ENCODE measurements at places on chromosomes 3 and 15. TPM values are rescaled to one million over a fixed set of nuclear protein-coding genes. Genes with fewer than 3 reads are reported as not detected.

Gene ADAM10
- total RNA-seq: 107 TPM

DNA sequence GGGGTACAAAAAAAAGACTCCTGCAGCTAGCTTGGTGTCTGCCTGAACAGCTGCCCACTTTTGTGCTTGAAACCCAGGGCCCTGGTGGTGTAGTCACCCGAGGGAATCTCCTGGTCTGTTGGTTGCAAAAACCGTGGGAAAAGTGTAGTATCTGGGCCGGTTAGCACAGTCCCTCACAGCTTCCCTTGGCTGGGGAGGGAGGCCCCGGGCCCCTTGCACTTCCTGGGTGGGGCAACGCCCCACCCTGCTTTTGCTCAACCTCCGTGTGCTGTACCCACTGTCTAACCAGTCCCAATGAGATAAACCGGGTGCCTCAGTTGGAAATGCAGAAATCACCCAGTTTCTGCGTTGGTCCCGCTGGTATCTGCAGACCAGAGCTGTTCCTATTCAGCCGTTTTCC is 211.7 kb upstream of the ZPLD1 start:
- H3K27me3 ChIP-seq: peaks cover 6% of the 10 kb centered on the region
- DNase-seq: no peak
- no peak overlapping the region for H3K4me3 ChIP-seq
- no peak overlapping the region for H3K27ac ChIP-seq
- H3K36me3 ChIP-seq: no peaks in the 10 kb centered on the region

GRCh38 chr3:58880182-58880581 is 169.6 kb downstream of the CFAP20DC start:
- no peak overlapping the region for H3K27ac ChIP-seq
- no peaks in the 10 kb centered on the region for H3K27me3 ChIP-seq
- no peak overlapping the region for H3K4me3 ChIP-seq

Gene SYNPR
- not detected for total RNA-seq

GRCh38 chr15:47688573-47689086 is 28.7 kb upstream of the SEMA6D start:
- no peak overlapping the region for H3K27ac ChIP-seq
- H3K27me3 ChIP-seq: no peaks in the 10 kb centered on the region
- H3K4me3 ChIP-seq: no peak overlapping the region
- H3K4me1 ChIP-seq: no peaks in the 10 kb centered on the region
- no peaks in the 10 kb centered on the region for H3K36me3 ChIP-seq

Gene DUOX1
- 0.33 TPM for total RNA-seq

DNA sequence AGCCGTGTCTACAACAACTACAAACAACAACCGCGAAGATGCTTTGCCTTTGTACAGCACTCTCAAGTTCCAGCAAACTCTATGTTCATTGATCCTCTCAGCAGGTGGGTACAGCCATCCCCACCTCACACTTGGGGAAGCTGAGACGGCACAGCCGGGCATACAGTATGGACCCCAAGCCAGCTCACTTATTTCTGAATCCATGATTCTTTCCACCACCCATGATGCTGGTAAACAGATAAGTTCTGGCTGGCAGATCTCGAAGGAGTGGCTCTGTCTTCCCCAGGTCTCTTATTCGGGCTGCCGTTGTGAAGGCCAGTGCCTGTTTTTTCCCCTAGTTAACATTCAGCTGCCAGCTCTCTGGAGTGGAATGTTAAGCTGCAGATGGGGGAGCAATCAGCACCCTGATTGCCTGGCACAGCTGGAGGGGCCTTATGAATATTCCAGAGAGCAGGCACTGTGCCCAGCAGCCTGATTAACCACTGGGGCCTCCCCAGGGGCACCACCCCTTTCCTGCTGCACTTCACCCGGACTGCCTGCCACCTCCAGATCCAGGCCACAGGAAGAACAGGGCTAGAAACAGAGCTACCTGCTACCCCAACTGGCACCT is 73.2 kb downstream of the CORO2B start:
- no peaks in the 10 kb centered on the region for H3K27me3 ChIP-seq
- H3K4me3 ChIP-seq: no peak overlapping the region
- H3K4me1 ChIP-seq: no peaks in the 10 kb centered on the region
- no peaks in the 10 kb centered on the region for H3K36me3 ChIP-seq

Gene MINAR1
- total RNA-seq: 0.47 TPM

Gene ZNF502
- 1.9 TPM for total RNA-seq

DNA sequence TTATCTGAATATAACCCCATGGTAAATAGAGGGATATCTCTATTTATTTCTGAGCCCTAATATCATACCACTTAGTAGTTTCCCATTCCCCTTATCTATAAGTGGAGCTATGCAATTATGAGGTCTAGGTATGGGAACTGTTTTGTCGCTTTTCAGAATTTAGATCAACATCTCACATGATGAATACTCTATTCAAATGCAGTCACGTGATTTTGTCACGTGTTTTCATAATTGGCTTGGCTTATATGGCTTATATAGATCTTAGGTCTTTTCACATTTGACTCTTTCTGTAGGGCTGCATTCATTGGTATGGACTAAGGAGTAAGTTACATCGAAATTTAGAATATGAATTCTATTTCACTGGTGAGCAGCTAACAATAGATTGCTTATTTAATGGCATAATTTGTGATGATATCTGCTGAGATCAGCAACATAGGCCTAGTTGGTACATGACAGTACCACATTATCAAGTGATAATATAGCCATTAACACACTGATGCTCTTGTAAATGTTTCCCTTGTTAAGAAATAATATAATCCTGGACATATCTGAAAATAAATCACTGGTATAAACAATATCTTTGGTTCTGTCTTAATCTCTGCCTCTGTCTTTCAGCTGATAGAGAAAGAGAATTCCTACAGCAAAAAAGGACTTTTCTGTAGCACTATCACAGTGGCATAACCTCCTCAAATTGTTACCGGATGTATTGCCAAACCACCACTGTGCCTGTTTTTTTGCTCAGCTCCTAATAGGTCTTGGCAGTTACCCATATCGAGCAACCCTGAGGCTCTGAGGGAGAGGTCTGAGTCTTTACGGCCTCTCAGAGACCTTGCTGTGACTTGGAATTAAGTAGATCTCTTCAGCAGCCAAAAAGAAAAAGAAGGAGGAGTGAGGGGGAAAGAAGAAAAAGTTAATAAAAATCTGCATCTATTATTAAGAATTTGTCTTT is 357.1 kb downstream of the ZPLD1 start:
- no peak for DNase-seq
- H3K36me3 ChIP-seq: no peaks in the 10 kb centered on the region
- no peak overlapping the region for H3K27ac ChIP-seq
- H3K4me1 ChIP-seq: no peaks in the 10 kb centered on the region

Gene GUCA1C
- not detected for total RNA-seq

DNA sequence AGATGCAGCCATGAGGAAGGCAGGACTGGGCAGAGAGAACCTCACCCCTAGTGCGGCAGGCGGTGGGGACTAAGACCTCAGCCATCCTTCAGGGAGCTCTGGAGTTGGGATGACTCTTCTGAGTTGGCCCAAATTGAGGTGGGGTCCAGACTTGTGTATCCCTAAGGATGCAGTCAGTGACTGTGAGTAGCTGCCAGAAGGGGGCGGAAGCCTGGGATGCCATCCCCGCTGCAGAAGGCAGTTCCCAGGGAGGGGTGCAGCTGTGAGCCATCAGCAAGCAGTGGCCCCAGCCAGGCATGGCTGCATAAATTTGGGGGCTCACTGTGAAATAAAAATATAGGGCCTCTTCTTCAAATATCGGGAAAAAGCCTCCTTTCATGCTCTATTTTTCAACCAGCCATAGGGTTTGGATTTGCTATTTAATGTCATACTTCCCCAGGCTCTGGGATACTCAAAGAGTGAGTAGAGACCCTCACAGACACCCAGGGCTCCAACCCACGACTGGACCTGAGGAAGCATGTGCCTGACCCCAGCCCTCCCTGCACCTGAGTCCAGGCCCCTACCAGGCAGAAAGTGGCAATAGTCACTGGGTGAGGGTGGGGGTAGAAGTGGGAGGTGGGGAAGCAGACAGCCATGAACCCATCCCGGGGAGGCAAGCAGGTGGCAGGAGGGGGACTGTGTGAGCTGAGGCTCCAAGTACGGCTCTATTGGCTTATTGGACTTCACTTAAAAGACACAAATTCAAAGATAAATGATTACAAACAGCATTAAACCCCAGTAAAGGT is 30.5 kb downstream of the GRK7 start:
- no peak overlapping the region for H3K4me3 ChIP-seq
- peaks cover 28% of the 10 kb centered on the region for H3K4me1 ChIP-seq
- H3K36me3 ChIP-seq: no peaks in the 10 kb centered on the region
- no peaks in the 10 kb centered on the region for H3K27me3 ChIP-seq
- DNase-seq: no peak

GRCh38 chr15:69104050-69104750 is 56.2 kb upstream of the GLCE start:
- H3K36me3 ChIP-seq: no peaks in the 10 kb centered on the region
- DNase-seq: no peak
- H3K27ac ChIP-seq: no peak overlapping the region
- peaks cover 20% of the 10 kb centered on the region for H3K4me1 ChIP-seq

GRCh38 chr15:37111427-37111717 is 11.0 kb upstream of the MEIS2 start:
- peaks cover 12% of the 10 kb centered on the region for H3K4me1 ChIP-seq
- no peak overlapping the region for H3K4me3 ChIP-seq
- H3K36me3 ChIP-seq: no peaks in the 10 kb centered on the region
- DNase-seq: no peak
- peaks cover 12% of the 10 kb centered on the region for H3K27me3 ChIP-seq

Gene MOBP
- total RNA-seq: not detected

- H3K36me3 ChIP-seq: no peaks in the 10 kb centered on the region
- no peak overlapping the region for H3K4me3 ChIP-seq
- no peak for DNase-seq
- H3K27ac ChIP-seq: no peak overlapping the region
- H3K27me3 ChIP-seq: no peaks in the 10 kb centered on the region
These were observed 134.0 kb downstream of the CHL1 start for GRCh38 chr3:330494-331115.

DNA sequence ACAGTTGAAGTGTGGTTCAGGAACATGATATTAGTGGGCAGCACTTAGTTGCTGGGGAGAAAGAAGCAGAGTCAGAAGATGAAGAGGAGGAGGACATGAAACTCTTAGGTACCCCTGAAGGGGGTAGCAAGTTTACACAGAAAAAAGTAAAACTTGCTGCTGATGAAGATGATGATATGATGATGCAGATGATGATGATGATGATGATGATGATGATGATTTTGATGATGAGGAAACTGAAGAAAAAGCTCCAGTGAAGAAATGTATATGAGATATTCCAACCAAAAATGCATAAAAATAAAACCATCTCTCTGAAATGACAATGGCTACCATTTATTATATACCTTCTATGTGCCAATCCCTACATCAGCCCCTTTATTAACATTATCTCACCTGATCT is 39.9 kb upstream of the SOX14 start:
- H3K4me3 ChIP-seq: no peak overlapping the region
- no peaks in the 10 kb centered on the region for H3K4me1 ChIP-seq

- H3K36me3 ChIP-seq: no peaks in the 10 kb centered on the region
- no peak overlapping the region for H3K27ac ChIP-seq
- no peaks in the 10 kb centered on the region for H3K27me3 ChIP-seq
- no peaks in the 10 kb centered on the region for H3K4me1 ChIP-seq
- no peak overlapping the region for H3K4me3 ChIP-seq
- DNase-seq: no peak
These were observed 237.3 kb downstream of the CNTN6 start for GRCh38 chr3:1330107-1330506.

Gene CD96
- 183 TPM for total RNA-seq

DNA sequence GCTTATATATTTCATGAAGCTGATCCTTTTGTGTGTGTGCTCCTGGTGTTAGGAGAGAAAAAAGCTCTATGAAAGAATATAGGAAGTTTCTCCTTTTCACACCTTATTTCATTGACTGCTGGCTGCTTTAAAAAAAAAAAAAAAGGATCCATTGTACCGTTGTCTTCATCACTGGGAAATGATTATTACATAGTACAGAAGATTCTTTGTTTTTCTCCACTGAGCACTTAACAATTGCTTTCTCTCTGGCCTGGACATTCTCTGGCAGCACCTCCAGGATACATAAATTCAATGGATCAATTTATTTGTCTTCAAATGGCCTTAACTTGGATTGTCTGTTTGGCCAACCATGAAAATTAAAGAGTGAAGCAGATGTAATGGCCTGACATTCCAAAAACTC is 37.2 kb downstream of the DPH3 start:
- H3K4me1 ChIP-seq: no peaks in the 10 kb centered on the region
- H3K4me3 ChIP-seq: no peak overlapping the region
- no peak overlapping the region for H3K27ac ChIP-seq
- DNase-seq: no peak
- no peaks in the 10 kb centered on the region for H3K36me3 ChIP-seq

- DNase-seq: no peak
- no peak overlapping the region for H3K27ac ChIP-seq
- no peaks in the 10 kb centered on the region for H3K36me3 ChIP-seq
- H3K4me1 ChIP-seq: no peaks in the 10 kb centered on the region
- H3K4me3 ChIP-seq: no peak overlapping the region
These were observed 161.0 kb upstream of the CTDSPL start for GRCh38 chr3:37700466-37701248.

GRCh38 chr3:166291186-166291955 is 454.1 kb upstream of the BCHE start:
- H3K27me3 ChIP-seq: no peaks in the 10 kb centered on the region
- no peak overlapping the region for H3K4me3 ChIP-seq
- H3K36me3 ChIP-seq: no peaks in the 10 kb centered on the region
- no peak for DNase-seq
- H3K27ac ChIP-seq: no peak overlapping the region
- no peaks in the 10 kb centered on the region for H3K4me1 ChIP-seq

Gene MELTF
- 2.3 TPM for total RNA-seq

- no peak overlapping the region for H3K4me3 ChIP-seq
- H3K27ac ChIP-seq: no peak overlapping the region
- no peaks in the 10 kb centered on the region for H3K36me3 ChIP-seq
- no peak for DNase-seq
- H3K27me3 ChIP-seq: no peaks in the 10 kb centered on the region
These were observed 196.0 kb downstream of the SUCLG2 start for GRCh38 chr3:67458408-67458807.

DNA sequence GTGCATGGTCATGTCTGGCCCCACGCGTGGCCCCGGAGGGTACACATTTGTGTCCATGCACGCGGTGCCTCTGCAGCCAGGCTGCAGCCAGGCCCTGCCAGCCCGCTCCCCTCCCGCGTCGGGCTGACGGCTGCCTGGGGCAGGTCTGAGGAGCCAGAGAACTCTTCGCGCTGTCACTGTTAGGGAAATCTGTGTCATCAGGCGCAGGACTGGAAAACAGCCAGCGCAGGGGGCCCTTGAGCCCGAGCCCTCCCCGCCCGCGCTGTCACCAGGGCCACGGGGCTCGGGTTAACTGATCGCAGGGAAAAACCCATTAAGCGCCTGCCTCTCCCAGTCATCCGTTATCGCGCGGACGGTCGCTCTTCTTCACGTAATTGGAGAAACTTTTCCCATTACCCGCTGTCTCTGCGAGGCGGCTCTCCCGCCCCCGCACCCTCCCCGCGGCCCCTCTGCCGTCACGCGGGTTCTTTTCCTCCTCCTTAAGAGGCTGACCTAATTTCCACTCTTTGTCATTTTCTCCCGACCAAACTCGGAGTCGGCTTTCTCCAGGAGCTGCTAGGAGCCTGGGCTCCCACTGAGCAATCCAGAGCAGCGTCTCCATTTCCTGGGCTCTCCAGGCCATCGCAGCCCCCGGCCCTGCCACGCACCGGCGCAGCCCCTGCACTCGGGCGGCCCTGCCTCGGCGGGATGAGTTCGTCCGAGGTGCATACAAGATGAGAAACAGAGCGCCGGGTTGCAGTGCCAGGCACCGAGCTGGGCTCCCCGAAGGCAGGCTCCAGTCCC is 57.5 kb upstream of the PRR23E start:
- no peak overlapping the region for H3K4me3 ChIP-seq
- H3K36me3 ChIP-seq: no peaks in the 10 kb centered on the region
- no peak for DNase-seq

Measured in T-cell (primary cell).